ENCODE measurements at places on chromosomes 7 and 10.

DNA sequence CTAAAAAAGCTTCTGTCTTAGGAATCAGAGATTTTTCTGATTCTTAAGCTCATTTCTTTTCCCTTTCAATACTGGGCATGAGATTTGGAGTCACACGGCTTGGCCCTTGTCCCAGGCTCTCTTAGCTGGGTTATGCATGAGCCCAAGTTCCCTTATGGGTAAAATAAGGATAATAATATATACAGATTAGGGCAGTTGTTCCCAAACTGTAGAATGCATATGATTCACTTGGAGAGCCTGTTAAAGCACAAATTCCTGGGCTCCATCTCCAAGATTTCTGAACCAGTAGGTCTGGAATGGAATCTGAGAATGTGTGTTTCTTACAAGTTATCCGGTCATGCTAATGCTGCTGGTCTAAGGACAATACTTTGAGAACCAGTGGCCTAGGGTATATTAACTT is 154.0 kb downstream of the REEP3 start:
- no peak overlapping the region for H3K4me3 ChIP-seq
- H3K27me3 ChIP-seq: no peaks in the 10 kb centered on the region
- no peak overlapping the region for H3K27ac ChIP-seq
- H3K36me3 ChIP-seq: no peaks in the 10 kb centered on the region

- H3K27me3 ChIP-seq: no peaks in the 10 kb centered on the region
- no peak overlapping the region for H3K4me3 ChIP-seq
- no peaks in the 10 kb centered on the region for H3K36me3 ChIP-seq
- H3K27ac ChIP-seq: no peak overlapping the region
Observed at GRCh38 chr10:94266091-94266490, 96.6 kb downstream of the NOC3L start.

- DNase-seq: no peak
- H3K27me3 ChIP-seq: no peaks in the 10 kb centered on the region
- no peaks in the 10 kb centered on the region for H3K4me1 ChIP-seq
- H3K4me3 ChIP-seq: no peak overlapping the region
- H3K27ac ChIP-seq: no peak overlapping the region
Observed at GRCh38 chr7:146235195-146235594, 118.6 kb downstream of the CNTNAP2 start.

GRCh38 chr10:47255866-47256265 is 44.1 kb upstream of the GDF10 start:
- no peak for DNase-seq
- no peak overlapping the region for H3K27ac ChIP-seq
- no peaks in the 10 kb centered on the region for H3K36me3 ChIP-seq
- no peak overlapping the region for H3K4me3 ChIP-seq
- no peaks in the 10 kb centered on the region for H3K4me1 ChIP-seq

DNA sequence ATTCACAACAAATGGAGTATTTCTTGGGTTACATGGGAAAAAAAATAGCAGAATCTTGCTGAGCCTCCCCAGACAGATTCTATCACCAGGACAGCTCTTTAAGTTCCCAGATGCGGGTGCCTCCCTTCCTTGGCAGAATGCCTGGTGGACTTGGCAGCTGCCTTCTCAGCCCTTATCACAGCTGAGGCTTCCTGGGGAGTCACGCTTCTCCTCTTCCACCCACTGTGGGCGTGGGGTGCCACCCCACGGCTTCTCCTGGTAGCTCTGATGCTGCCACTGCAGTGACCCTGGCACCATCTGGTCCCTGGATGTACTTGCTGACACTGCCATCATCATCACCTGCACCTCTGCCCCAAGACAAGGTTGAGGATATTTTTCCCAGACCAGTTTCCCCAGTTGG is 16.2 kb upstream of the NME8 start:
- H3K36me3 ChIP-seq: no peaks in the 10 kb centered on the region
- no peaks in the 10 kb centered on the region for H3K4me1 ChIP-seq
- peaks cover 4% of the 10 kb centered on the region for H3K27me3 ChIP-seq
- no peak overlapping the region for H3K4me3 ChIP-seq
